ENCODE measurements at places on chromosomes 4 and X. TPM values are rescaled to one million over a fixed set of nuclear protein-coding genes. Genes with fewer than 3 reads are reported as not detected.

Gene MOB1B
- total RNA-seq, result 6.0 TPM

Gene TKTL2
- not detected for total RNA-seq

Gene HEPH
- total RNA-seq, result 0.85 TPM

- DNase-seq, result peak; percentile 63
Observed at GRCh38 chr4:176792326-176793059, at the start of gene VEGFC. Gene VEGFC (minus strand): TSS chr4:176792922. CDS start chr4:176792311, 611 bp downstream.

DNA sequence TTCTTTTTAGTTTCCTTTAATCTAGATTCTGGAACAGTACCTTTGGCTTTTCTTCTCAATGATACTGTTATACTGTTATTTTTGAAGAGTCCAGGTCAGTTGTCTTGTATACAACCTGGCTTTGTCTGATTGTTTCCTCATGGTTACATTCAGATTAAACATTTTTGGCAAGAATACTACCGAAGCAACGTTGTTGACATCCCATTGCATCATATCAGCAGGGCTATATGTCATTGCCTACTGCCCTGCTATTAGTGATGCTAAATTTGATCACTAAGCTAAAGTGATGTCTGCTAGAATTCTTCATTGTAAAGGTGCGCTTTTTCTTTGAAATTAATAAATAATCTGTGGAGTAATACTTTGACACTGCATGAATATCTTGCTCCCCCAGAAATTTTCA lies 5.8 kb upstream of the ATP1B4 start:
- DNase-seq, result no peak

- no peak for DNase-seq
Observed at GRCh38 chr4:8101213-8102075, 57.2 kb downstream of the ABLIM2 start.

DNA sequence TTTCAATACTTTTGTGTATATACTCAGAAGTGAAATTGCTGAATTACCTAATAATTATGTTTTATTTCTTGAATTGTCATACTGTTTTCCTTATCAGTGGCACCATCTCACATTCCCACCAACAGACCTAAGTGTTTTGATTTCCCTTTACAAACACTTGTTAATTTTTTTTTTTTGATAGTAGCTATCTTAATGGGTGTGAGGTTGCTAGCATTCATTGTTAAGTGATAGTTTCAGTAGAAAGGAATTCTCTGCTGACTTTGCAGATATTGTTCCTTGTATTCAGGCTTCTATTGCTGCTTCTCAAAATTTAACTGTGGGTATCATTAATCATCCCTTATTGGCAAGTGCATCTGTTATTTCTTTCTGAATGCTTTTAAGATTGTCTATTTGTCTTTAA lies 927.5 kb upstream of the SLIT2 start:
- no peak for DNase-seq

GRCh38 chr4:38489924-38490639 lies 173.9 kb upstream of the KLF3 start:
- peak; percentile 24 for DNase-seq

GRCh38 chr4:173492315-173492714 lies 37.7 kb downstream of the HAND2 start:
- no peak for DNase-seq

GRCh38 chrX:153875391-153876111 lies 10.4 kb downstream of the L1CAM start:
- DNase-seq, result no peak

GRCh38 chr4:12712648-12713339 lies 771.3 kb downstream of the RAB28 start:
- DNase-seq, result no peak

DNA sequence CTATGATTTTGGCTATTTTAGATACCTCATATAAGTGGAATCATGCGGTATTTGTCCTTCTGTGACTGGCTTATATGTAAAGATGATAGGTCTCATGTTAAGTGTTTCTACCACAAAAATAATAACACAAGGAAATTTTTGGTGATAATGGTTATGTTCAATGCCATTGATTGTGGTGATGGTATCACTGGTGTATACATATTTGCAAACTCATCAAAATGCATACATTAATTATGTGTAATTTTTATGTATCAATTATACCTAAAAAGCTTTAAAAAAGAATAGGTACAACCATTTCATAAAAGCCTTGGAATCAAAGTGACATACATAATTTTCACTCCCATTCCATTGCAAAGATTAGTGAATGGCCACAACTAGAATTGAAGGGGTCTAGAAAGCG lies 178.3 kb upstream of the FMR1 start:
- DNase-seq, result no peak

- DNase-seq, result no peak
Observed at GRCh38 chr4:15376594-15376993, 51.2 kb upstream of the C1QTNF7 start.

DNA sequence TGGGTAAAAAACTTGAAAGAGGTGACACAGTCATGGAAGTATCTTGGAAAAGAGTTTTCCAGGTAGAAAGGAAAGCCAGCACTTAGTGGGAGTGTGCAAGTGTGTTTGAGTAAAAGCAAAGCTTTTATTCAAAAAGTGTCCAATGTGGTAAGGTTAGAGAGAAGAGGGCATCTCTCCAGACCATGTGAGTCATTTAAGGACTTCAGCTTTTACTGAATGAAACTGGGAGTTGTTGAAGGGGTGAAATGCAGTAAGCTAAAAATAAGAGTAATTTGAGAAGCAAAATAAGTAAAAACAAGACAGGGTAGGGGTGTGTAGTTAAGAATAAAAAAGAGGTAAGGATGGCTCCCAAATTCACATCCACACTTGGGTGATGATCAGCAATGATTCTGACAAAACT lies 238.9 kb downstream of the SLC7A11 start:
- DNase-seq, result no peak

DNA sequence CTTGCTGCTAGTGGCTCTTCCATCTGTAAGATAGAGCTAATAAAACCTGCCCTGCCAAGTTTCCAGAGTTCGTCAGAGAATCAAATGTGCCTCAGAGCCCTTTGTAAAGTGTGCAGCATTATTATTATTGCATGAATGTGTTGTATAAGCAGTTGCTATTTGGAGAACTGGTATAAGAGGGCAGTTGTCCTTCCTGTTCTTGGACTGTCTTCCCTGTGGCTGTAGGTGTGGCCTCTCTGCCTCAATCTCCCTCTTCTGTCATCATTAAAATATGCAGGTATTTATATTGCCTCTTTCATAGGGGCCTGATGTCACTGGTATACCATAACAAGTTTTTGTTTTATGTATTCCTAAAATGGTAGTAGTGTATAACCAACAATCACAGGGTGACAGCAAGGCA lies 3.8 kb downstream of the MTM1 start:
- DNase-seq, result no peak

DNA sequence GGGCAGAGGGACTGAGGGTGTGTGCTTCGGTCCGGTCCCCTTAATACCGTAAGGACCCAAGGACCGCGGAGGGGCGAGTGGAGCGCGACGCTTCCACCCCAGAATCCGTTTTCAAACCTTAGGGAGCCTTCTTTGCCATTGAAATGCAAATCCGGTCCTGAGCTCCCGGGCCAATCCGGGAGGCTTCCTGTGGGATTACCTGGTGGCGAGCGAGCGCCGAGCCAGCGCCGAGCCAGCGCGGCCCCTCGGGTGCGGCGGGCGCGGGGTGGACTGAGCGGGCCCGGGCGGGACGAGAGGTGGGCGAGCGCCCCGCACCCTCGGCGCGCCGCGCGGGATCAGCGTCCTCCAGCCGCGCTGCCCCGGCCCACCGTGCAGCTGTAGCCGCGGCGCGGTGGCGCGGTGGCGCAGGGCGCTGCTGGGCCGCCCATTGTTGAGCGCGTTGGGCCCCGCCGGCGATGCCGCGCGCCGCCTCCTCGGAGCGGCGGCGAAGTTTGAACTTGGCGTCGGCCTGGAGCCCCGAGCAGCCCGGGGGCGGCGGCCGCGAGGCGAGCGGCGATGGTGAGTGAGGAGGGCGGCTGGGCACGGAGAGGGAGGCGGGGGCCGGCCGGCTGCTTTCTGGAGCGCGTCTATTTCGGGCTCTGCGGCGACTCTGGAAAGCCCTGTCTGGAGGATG lies 208.7 kb downstream of the SOWAHB start:
- no peak for DNase-seq

- no peak for DNase-seq
Observed at GRCh38 chr4:101807351-101807750, 16.8 kb downstream of the BANK1 start.

DNA sequence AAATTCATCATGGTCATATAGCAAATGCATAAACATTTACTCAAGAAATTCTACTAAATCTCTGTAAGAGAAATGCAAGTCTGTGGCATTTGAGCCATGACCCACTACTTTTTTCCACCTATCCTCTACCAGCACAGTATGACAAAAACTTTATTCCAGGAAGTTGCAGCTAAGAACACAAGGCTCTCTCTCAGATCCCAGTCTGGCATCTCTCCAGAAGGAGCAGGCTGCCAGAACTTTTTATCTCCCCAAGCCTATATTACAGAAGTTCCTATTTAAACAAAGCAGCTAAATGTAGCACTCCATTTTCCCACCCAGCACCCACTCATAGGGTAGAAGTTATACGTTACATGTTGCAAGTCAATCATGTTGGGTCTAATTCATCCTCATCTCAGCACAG lies 49.3 kb upstream of the EPGN start:
- peak; percentile 43 for DNase-seq
